ENCODE measurements at places on chromosomes 6 and 20. TPM values are rescaled to one million over a fixed set of nuclear protein-coding genes. Genes with fewer than 3 reads are reported as not detected.

The BTBD3 gene
- 11.5 TPM for total RNA-seq

The SCUBE3 gene
- not detected for total RNA-seq

The GJA10 gene
- not detected for total RNA-seq

The VGLL2 gene
- not detected for total RNA-seq

The LY6G5C gene
- total RNA-seq, result 0.76 TPM

The OOEP gene
- 0.11 TPM for total RNA-seq

The MAFB gene
- total RNA-seq, result 0.65 TPM

The PIM1 gene
- 16.2 TPM for total RNA-seq

The SAMD5 gene
- 1.8 TPM for total RNA-seq

The STMND1 gene
- not detected for total RNA-seq

The TRIM15 gene
- total RNA-seq, result not detected

The TSBP1 gene
- total RNA-seq, result not detected

The TOX2 gene
- 0.76 TPM for total RNA-seq

The FILIP1 gene
- total RNA-seq, result not detected

The ENPP1 gene
- 0.08 TPM for total RNA-seq

The ZSCAN12 gene
- 3.0 TPM for total RNA-seq

The RAET1L gene
- 1.1 TPM for total RNA-seq

The PACRG gene
- 2.3 TPM for total RNA-seq

The CALHM4 gene
- total RNA-seq, result not detected

The PNLDC1 gene
- total RNA-seq, result not detected

The MYL9 gene
- total RNA-seq, result 8.3 TPM

The PDSS2 gene
- total RNA-seq, result 9.0 TPM

The SNX9 gene
- 37.8 TPM for total RNA-seq

Measured in hair follicular keratinocyte (primary cell).